ENCODE measurements at places on chromosomes 7 and 10.

GRCh38 chr7:44761207-44762161, 12.8 kb downstream of the ZMIZ2 start:
- DNase-seq: no peak

DNA sequence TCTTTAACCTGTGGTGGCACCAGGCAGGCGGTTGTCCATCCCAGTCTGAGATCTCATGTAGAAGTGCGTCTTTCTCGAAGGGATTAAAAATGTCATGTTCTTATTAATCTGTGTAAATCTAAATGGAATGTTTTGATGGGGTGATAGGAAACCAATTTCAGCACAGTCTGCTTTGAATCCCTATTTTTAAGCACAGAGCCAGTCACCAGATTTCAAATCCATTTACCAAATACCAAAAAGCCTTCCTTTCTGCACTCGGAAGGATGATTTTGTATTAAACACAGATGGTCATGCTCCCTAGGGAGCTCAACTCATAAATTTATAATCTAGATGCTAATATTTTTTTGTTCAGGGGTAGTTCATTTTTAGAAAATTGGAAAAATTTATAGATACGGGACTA, 160.6 kb upstream of the AOAH start:
- DNase-seq: no peak

- no peak for DNase-seq
Observed at GRCh38 chr7:45872116-45873034, 507 bp downstream of the CCDC201 start.

DNA sequence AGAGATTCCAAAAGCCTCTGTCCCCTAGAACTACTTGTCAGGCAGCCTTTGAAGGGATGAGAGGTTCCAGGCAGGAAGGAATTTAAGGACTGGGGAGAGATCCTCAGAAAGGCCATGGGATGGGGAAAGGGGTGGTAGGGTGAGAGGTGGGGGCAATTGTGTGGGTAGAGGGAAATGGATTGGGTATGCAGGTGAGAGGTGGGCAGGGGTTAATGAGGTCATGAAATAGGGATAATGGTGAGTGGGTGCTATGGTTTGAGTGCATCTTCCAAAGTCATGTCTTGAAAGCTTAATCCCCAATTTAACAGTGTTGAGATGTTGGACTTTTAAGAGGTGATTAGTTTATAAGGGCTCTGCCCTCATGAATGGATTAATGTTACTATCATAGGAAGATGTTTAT, 383.5 kb downstream of the PLXNA4 start:
- no peak for DNase-seq

GRCh38 chr7:80787721-80788120, 131.1 kb downstream of the SEMA3C start:
- DNase-seq: no peak

DNA sequence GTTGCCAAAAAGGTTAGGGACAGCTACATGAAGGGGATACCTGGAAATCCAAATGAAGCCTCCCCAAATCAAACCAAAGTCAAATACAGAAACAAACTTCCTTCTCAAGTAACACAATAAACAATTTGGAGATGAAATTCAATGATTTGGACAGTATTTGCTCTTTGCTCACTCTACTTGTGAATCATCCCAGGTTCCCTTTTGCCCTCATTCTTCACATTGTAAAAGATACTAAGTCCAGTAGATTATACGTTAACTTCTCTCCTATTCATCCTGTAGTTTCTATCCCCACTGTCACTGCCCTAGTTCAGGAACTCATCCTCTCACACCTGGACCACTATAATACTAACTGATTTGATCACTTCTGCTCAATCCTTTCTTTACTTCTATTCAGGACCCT, 28.3 kb downstream of the FZD1 start:
- DNase-seq: no peak

GRCh38 chr10:89233033-89233432, 18.5 kb downstream of the LIPA start:
- DNase-seq: no peak

GRCh38 chr7:92246360-92247101, 757 bp downstream of the ANKIB1 start:
- no peak for DNase-seq

- DNase-seq: no peak
Observed at GRCh38 chr7:67692425-67692824, 695.8 kb downstream of the TYW1 start.

DNA sequence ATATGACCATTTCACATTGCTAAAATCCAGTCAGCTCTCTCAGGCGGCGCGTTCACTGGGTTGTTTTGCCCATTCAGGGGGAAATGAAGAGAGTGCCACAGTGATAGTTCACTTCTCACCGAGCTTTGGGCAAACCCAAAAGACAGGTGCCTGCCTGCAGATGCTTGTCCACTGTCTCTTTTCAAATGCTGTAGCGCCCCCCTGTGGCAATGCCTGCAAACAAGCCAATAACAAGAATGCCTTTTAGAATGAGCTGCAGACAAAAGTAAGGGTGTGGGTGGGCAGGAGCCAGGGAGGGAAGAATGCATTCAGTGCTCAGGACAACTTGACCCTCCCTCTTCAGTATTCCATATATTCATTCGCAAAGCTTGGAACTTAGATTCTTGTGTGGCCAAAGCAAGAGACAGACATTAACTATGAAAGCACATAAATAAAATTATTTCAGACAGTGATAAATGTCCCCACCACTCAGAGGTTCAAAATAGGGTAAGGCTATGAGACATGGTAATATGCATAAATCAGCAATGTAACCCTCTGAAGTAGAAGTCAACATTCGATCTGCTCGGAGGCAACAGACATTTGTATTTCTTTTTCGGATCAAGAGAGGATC, 86.9 kb downstream of the JAZF1 start:
- DNase-seq: no peak

DNA sequence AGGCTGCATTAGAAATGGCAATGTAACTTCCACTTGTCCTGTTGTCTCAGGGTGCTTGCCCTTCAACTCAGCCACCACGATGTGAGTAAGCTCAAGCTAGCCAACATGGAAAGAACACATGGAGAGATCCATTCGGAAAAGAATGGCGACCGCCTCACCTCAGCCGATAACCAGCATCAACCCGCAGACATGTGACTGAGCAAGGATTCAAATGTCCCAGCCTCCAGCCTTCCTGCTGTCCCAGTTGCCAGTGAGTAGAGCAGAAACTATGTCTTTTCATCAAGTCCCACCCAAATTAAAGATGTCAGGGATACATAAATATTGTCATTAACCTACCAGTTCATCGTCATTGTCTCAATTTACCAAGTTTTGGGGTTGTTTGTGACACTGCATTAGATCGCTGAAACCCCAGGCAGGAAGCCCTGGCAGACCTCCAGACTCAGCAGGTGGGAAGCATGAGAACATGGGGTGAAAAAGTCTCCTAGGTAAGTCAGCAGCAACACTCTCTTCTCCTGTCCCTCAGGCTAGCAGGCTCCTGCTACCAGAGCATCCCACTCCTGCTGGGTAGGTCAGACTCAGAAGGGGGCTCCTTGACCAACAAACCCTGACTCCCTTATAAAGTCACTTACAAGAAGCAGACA, 67.0 kb downstream of the OSBPL3 start:
- no peak for DNase-seq

DNA sequence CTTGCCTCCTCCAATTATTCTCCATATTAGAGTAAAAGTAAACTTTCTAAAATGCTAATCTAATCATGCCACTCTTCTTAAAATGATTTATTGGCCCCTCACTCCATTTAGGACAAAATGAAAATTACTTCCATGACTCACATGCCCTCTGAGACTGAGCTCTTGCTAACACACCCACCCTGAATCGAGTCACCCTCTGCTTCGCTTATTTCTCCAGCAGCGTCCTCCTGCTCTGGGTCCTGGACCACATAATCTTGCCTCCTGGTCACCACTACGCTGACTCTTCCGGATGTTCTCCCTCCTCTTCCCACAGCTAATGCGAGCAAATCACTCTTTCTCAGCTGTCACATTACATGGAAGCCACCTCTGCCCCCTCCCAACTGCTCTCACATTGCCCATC, 384.0 kb upstream of the FZD8 start:
- DNase-seq: no peak
